ENCODE measurements at places on chromosomes 2 and 18.
A peak's percentile ranks its signal among the peaks of the same experiment; 100 is the strongest.

GRCh38 chr2:54546923-54547720 lies 91.0 kb downstream of the SPTBN1 start:
- no peak for DNase-seq

GRCh38 chr2:223576873-223577272 lies 25.3 kb downstream of the SCG2 start:
- DNase-seq, result no peak

- no peak for DNase-seq
These were observed 117.9 kb upstream of the COL5A2 start for GRCh38 chr2:189297446-189297845.

GRCh38 chr2:98134172-98135005 lies 47.4 kb downstream of the VWA3B start:
- no peak for DNase-seq

DNA sequence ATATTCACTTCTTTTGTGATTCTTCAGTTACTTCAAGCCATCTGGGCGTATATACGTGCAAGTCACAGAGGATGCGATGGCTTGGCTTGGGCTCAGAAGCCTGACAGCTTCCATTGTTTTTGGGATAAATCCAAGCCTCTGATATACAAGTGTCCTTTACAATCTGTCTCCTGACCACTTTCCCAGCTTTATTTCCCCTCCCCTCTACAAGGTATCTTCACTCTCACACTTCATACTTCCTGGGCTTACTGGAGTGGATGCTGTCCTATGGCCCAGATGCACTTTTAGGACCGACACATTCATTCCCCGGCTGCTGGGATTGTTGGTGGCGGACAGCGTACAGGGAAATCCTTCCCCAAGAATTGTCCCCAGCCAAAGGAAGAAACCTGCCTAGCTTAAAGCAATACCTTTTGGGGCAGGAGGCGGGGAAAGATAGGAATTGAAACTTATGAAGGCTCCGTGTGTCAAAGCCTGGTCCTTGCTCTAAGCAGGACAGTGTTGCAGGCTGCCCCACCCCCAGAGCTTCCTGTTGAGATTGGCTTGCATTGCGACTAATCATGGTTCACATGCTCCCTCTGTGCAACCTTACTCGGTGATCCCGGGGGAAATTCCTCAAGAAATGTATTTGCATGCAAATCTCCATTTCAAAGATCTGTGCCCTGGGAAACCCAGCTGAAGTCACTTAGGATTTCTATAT lies 802.9 kb upstream of the ID2 start:
- DNase-seq, result no peak

DNA sequence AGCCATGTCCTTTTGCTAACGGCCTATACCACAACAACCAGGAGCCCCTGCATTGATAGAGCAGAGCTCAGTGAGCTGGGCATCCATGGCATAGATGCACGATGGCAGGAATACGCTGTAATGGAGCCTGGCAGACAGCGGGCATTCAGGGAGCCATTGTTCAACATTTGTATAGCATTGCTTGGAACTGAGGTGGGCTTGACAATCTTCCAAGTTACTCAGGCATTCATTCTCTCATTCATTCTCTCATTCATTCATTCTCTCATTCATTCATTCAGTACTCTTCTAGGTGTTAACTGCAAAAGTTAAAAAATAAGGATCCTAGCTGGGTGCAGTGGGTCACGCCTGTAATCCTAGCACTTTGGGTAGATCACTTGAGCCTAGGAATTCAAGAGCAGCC lies 62.7 kb downstream of the MYOM1 start:
- DNase-seq, result no peak

- DNase-seq, result no peak
These were observed 106.9 kb downstream of the CDK15 start for GRCh38 chr2:201913201-201913600.

DNA sequence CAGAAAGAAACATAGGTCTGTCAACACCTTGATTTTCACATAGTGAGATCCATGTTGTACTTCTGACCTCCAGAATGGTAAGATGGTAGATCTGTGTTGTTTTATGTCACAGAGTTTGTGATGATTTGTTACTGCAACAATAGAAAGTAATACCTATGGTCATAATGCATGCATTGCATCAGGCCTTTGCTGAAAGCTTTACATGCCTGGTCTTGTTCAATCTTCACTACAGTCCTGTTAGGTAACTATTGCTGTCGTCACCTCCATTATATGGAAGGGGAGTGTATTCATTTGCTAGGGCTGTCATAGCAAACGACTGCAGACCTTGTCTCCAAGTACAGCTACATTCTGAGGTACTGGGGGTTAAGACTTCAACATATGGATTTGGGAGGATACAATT lies 243.5 kb downstream of the ANAPC1 start:
- DNase-seq, result no peak

GRCh38 chr2:85861650-85862049 lies 27.1 kb downstream of the ST3GAL5 start:
- DNase-seq, result no peak

DNA sequence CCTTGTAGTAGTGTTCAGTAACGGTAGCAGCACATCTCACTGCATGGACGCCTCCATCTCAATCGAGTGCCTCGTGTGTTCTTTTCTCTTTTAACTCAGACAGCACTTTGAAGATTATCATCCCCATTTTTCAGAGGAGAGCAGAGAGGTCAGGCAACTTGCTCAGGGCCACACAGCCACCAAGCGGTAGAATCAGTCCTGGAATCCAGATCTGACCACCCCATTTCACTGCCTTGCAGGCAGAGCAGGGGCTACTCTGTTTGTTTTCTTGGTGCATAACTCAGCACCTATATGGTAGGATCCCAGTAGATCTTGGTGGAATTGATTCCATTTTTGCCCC lies 129.5 kb downstream of the SMAD7 start:
- DNase-seq, result no peak

- no peak for DNase-seq
These were observed 665.1 kb upstream of the ZEB2 start for GRCh38 chr2:145184741-145185651.

DNA sequence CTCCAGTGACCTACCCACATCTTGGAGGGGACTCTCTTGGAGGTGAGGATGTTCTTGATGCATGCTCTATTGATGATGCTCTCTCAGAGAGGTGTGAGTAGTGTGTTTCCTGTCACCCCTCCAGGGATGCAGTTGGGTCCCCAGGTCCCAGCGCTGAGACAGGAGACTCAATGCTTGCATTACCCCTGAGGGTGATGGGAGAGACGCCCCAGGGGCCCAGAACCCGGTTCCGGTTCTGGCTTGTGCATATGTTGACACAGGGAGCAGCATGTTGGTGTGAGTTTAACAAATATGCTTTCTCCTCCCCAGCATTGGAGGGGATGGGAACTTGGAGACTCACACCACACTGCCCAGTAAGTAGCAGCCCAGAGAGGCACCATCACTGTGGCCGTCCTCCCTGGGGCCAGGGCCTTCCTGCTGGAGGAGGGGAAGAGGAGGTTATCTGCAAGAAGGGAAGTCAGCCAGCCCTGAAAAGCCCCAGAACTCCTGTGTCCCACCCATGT lies 124.5 kb downstream of the PLB1 start:
- no peak for DNase-seq

DNA sequence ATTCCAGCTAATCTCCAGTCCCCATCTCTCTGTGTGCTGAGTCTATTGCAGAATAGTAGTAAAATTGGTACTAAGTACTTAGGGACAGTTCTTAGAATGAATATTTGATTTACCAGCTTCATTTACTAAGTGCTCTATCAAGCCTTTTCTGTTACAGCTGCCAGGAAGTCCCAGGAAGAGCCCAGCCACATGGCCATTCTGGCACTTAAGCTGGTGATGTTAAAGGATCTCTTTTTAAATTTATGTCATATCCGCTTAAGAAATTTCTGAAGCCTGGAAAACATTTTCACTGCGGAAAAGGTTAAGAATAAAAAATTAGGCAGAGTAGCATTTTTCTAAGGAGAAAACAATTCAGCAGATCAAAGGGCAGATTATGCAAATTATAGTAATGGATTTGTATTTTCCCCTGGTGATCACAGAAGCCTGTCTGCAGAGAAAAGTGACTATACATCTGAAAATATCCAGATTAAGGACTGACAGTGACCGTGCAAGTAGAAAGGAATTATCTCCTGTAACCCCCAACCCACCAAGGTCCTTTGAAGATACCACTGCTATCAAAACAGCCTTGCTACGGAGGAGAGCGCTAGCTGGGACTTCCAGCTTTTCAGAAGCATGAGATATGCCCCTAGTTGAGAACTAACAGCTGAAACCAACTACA lies 260.8 kb downstream of the SH3BP4 start:
- no peak for DNase-seq

GRCh38 chr2:167640096-167640495 lies 607.3 kb downstream of the STK39 start:
- DNase-seq, result no peak

DNA sequence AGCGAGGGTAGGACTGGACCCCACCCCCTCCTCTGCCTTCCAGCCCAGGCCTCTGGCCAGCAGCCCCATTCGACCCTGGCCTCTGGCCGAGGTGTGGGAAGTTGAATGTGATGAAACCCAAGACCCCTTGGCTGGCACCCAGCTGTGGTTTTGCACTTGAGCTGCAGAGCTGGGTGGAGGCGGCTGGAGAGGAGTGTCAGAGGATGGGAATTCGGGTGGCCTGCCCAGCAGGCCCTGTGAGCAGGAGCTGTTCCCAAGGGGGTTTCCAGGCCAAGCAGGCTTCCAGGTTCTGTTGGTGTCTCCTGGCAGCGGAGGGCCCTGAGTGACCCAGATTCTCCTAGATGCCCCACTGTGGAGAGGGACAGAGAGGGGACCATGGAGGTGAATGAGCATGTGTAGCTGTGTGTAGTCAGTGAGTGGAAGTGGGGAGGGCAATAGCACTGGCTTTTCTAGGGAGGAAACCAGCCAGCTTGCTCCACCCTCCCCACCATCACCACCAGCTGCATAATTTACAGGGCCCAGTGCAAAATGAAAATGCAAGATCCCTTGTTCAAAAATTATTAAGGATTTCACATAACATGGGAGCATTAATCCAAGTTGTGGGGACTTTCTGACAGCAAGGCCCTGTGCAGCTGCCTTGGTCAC lies 172.2 kb upstream of the HAAO start:
- no peak for DNase-seq

DNA sequence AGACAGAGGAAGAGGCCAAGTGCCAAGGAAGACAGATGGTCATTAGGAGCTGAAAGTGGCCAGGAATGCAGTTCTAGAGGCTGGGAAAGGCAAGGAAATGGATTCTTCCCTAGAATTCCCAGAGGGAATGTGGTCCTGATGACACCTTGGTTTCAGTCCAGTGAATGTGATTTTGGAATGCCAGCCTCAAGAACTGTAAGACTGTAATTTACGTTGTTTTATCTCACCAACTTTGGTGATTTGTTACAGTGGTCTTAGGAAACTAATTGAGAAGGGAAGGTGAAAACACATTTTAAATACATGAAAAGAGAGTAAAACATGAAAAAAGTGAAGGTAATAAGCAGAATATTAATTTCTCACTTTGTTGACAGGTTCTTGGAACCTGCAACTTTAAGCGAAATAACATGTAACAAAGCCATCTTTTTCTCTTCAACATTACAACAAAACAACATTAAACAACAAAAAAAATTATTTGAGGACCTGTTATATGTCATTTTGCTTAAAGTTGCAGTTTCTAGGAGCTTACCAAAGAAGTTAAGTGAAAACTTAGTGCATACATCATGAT lies 370.2 kb downstream of the METTL4 start:
- DNase-seq, result no peak

DNA sequence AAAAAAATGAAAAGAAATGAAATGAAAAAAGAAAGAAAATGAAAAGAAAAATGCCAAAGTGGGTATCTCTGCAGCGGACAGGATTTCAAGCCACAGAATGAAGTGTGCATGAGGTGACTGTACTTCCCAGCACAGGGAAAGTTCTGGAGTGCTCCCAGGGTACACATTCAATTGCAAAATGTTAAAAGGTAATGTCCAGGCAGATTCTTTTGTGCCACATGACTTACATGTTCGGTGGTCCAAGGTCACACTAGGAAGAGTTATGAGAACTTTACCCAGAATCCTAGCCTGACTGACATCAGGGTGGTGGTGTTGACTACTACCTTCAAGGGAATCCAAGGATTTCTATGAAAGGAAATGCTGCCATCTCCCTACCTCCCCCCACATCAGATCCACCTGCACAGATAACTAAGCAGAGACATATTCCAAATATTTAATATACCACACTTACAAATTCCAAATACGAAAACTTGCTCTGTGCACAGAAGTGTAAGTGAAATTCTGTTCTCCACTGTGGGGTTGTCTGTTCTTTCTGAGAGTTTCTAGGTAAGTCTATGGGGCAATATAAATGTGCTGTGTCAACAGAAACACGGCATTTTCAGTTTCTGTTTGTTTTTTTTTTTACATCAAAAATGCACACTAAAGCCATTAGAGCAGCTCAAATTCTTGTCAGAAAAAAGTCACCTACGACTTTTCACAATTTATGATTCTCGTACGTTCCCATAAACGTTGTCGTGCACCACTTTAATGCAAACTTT lies 56.6 kb downstream of the CABYR start:
- DNase-seq, result no peak

GRCh38 chr18:21894619-21895367 lies 154.2 kb downstream of the MIB1 start:
- DNase-seq, result no peak

GRCh38 chr2:222284466-222284865 lies 14.3 kb downstream of the PAX3 start:
- DNase-seq, result no peak

DNA sequence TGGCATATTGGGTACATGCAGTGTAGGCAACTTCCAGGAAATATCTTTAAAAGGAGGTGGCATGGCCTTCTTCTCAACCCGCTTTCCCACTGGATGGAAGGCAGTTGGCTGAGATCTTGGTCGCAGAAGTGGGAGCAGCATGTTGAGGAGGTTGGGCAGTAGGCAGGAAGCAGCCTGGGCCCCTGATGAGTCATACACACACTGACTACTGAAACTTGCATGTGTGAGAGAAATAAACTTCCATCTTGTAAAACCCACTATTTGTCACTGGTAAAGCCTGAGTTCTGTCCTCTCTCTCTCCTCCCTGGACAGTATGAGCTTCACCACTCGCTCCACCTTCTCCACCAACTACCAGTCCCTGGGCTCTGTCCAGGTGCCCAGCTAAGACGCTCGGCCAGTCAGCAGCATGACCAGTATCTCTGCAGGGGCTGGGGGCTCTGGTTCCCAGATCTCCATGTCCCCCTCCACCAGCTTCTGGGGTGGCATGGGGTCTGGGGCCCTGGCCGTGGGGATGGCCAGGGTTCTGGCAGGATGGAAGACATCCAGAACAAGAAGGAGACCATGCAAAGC lies 233.8 kb upstream of the SPRED2 start:
- DNase-seq, result no peak

GRCh38 chr2:64454386-64455332 lies 697 bp downstream of the LGALSL start:
- peak; percentile 38 for DNase-seq

GRCh38 chr2:12702168-12703121 lies 14.3 kb upstream of the TRIB2 start:
- DNase-seq, result no peak

GRCh38 chr18:55376387-55376786 lies 211.6 kb downstream of the TCF4 start:
- DNase-seq, result no peak

DNA sequence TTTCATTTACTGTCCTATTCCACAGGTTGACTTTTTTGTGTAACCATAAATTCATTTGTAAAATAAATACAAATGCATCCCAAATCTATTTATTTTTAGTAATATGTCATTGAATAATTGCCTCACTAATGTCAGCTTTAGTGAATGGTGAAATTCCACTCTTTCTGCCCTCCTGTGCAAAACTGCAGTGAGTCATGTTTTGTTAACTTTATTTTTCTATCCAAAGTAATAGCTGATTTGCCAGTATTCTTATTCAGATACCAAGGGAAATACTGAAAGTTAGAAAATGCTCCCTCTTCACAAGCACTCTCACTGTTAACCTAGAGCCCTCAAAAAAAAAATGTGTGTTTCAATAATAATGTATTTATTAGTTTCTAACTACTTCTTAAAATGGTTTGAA lies 322.8 kb downstream of the RIT2 start:
- no peak for DNase-seq
